ENCODE measurements at places on chromosomes 2 and 18.

DNA sequence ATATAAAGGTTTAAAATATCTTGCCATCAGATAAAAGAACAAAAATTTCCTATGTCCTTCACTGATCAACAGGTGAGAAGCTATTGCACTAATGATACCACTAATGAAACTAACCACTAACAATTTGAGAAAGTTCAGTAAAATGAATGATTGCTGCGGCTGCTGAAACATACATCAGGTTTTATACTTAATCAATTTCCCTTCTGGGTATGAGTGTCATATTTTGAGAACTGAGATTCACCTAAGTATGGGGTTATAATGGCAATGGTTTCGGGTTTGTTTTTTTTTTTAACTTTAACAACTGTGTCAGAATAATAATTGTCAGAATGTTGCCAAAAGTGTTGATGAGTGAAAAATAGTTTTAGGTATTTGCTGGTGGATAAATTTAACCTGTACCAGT is 151.3 kb upstream of the SLC39A10 start:
- DNase-seq: no peak

GRCh38 chr18:3410273-3410672 is 39.7 kb upstream of the TGIF1 start:
- DNase-seq: no peak

- no peak for DNase-seq
These were observed 291.9 kb downstream of the PHLPP1 start for GRCh38 chr18:63007231-63007630.

DNA sequence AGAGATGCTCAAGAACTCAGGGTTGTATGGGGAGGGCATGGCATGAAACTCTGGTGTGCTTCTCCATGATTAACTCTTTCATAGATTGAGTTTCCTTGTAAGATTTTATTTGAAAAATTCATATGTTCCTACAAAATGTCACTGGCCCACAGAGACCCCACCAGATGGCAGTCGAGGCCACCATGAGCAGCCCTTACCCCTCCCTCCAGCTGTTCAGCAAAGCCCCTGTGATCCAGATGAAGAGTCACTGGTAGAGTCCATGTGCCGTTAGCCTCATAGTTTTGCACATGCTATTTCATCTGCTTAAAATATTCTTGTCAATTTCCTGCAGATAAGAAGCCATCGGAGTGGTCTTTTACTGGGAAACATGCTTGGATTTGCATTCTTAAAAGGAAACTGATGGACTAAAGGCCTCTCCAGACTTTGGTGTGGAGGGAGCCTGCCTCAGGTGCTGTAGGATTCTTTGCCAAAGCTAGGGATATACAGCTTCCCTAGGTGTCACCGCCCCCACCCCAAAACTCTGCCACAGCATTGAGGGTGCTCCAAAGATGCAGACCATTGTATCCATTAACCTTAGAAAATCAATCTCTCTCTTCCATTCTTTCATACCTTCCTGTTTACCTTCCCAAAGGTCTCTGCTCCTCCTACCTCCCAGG is 18.8 kb downstream of the ZNF385B start:
- no peak for DNase-seq
